SK-N-SH (cell line): ENCODE measurements at places on chromosomes 12 and 14. TPM values are rescaled to one million over a fixed set of nuclear protein-coding genes. Genes with fewer than 3 reads are reported as not detected.
A peak's percentile ranks its signal among the peaks of the same experiment; 100 is the strongest.

- no peaks in the 10 kb centered on the region for H3K36me3 ChIP-seq
- no peak overlapping the region for H3K4me3 ChIP-seq
- H3K4me1 ChIP-seq: peaks cover 4% of the 10 kb centered on the region; the same call in 1 of the 2 replicates
- peak overlapping the region; percentile 42 for H3K27ac ChIP-seq
- DNase-seq: peak; percentile 66
Measured at GRCh38 chr14:55556929-55557623, 22.9 kb upstream of the KTN1 start.

Gene RNASE7
- not detected in 2 replicates for polyA plus RNA-seq

DNA sequence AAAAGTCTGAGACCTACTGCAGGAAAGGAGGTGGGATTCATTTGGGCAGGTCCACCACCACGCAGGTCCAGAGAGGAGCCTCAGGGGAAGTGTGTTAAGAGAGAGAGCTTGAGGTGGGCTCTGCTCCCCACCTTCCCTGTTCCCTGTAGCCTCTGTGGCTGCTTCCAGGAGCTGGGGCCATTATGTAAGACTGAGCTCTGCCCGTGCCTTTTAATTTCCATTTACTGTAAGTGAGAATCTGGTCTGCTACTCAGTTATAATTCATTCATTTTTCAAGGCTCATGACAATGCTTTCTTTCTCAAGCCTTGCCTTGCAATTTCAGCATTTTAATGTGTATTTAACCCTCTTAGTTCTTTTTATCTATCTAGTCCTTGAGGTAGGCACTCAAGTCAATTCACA is 8.3 kb downstream of the SLC4A8 start:
- no peaks in the 10 kb centered on the region for H3K36me3 ChIP-seq
- H3K4me1 ChIP-seq: peaks cover 5% of the 10 kb centered on the region; the same call in 1 of the 2 replicates
- DNase-seq: no peak

- peaks cover 18% of the 10 kb centered on the region; the same call in 1 of the 2 replicates for H3K4me1 ChIP-seq
- H3K27ac ChIP-seq: peak overlapping the region; percentile 95
- no peaks in the 10 kb centered on the region; the same call in 1 of the 2 replicates for H3K36me3 ChIP-seq
- DNase-seq: peak; percentile 49
Measured at GRCh38 chr12:50112456-50113218, 601 bp downstream of the COX14 start.
